ACHN (cell line): ENCODE measurements at places on chromosomes 4 and X.

DNA sequence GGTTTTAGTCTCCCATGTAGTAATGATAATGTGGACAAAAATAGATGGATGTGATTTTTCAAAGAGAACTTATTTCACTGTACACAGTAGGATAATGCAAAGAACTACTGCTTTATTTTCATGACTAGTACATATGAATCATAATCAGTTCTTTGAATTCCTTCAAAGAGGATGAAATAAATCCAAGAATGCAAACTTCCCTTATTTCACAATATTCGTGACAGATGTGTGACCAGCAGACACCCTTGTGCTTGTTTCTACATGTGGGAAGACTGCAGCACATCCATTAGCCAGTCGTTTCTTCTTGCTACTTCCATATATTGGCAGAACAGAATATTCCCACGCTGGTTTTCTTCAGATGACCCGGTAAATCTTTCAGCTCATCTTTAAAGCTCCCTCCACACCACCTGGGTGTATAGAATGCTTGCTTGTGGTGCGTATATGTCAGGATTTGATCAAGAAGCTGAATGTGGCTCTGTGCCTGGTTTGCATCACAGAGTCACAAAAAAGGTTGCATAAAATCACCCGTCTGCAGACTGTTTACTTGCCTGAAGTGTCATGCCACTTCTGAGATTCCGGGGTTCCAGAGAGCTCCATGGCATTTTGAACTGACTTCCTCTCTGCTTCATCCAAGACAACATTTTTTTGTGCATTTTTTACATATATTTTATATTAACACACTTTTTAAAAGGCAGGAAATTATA, 47.7 kb upstream of the FAT4 start:
- no peak for DNase-seq

- DNase-seq, result peak; percentile 69
Observed at GRCh38 chr4:78776729-78777575, 802 bp downstream of the BMP2K start.

DNA sequence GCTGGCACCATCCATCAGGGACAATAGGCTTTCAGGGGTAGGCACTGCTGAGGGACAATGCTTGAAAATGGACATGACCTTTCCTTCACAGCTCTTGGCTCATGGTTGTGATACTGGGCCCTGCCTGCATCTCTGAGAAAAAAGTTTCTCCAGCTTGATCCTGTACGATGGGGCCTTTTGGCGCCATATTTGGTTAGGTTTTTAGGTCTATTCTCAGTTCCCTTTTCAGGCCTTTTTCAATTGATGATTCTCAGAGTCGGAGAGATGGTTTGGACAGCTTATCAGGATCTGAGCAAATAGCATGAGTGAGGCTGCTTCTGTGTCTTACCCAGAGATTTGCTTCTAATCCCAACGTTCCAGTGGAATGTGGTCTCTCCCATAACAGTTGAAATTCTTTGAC, 141.6 kb downstream of the ZNF518B start:
- DNase-seq, result no peak

GRCh38 chr4:88043001-88043400, 35.6 kb downstream of the PKD2 start:
- DNase-seq, result no peak

- DNase-seq, result no peak
Observed at GRCh38 chr4:88439161-88439760, 17.7 kb upstream of the HERC5 start.

DNA sequence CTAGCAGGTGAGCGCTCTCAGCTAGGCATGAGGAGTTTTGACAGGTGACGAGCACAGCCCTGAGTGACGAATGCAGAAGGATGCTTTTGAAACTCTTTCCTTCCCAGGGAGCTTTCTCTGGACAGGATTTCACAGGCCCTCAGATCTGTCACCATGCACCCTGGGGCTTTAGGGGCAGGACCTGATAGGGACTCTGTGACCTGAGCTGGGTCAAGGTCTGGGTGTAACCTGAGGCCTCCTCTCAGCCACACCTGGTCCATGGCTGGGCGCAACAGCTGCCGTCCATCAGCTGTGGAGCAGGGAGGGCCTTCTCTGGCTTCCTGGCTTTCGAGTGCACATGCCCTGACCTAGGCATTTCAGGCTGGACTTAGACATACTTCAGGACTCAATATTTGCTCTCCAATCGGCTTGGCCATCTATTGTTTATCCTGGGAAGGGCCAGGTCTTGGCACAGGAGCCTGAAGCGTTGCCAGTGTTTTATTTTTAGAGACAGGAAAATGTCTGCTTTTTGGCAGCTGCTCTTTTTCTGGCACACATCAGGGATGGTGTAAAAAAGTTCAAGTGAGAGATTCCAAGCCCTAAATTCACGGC, 56.4 kb downstream of the C4orf51 start:
- no peak for DNase-seq

DNA sequence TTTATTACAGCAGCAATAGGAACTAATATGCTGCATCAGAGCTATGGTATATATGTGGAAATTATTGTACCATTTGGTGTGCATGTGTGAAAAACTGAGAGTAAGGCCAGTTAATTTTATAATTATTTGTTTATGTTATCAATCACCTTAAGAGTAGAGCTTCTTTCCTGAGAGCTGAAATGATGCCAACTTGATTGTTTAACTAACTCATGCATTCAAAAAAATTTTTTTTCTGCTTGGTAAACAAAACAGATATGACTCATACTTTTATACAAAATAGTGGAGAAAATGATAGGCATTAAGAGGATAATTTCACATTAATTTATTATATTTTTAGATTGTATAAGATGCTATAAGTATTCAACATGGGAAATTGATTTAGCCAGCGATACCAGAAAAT, 622.7 kb downstream of the RAPGEF2 start:
- no peak for DNase-seq

- no peak for DNase-seq
Observed at GRCh38 chr4:14000091-14000814, 372.7 kb upstream of the BOD1L1 start.

- no peak for DNase-seq
Observed at GRCh38 chrX:3428792-3429191, 82.3 kb upstream of the MXRA5 start.

DNA sequence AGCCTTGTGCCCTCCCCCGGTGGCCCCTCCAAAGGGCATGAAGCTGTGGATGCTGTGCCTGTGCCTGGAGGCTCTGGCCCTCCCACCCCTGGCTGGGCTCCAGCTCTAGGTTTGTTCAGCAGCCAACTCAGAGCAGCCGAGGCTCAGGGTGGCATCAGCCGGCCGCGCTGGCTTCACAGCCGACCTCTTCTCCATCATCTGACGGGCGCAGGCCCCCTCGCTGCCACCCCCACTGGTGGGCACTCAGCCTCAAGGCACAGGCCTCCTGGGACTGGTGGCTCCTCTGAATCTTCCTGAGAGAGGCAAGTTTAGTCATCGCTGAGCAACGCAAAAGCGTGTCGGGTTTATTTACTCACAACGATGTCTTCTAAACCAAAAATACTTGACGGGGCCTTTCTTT, 46.0 kb downstream of the PCGF3 start:
- DNase-seq, result no peak

GRCh38 chr4:52376132-52376704, 282.9 kb downstream of the USP46 start:
- peak; percentile 47 for DNase-seq

DNA sequence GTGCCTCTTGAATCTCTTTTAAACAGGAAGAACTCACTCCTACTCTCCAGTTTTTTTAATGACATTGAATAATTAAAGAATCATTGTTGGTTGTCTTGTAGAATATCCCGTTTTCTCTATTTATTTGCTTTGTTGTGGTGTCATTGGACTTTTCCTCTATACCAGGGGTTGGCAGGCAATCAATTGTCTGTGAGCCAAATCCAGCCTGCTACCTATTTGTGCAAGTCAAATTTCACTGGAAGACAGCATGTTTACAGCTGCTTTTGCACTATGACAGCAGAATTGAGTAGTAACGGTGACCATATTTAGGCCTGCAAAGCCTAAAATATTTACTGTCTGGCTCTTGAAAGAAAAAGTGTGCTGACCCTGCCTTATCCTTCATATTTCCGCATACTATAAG, 34.8 kb downstream of the POLA1 start:
- DNase-seq, result no peak

- DNase-seq, result no peak
Observed at GRCh38 chrX:7235071-7235470, 87.1 kb upstream of the PUDP start.

DNA sequence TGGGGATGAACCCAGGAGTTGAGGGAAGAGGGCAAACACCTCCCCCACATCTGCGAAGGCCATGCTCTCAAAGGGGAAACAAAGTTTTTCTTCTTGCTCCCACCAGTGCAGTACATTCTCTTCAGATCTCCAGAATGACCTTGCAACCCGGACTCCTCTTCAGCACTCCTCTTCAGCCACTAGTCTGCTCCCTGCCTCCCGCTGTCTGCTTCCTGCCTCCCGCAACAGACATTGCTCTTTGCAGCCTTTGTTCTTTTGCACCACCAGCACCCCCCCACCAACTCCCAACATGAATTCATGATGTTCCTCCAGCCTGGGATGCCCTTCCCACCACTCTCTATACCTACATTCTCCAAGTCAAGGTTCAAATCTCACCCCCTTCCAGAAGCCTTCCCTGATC, 32.1 kb downstream of the UTP14A start:
- no peak for DNase-seq
